NCI-H1930 (cell line): ENCODE measurements at places on chromosomes 4 and X.

DNA sequence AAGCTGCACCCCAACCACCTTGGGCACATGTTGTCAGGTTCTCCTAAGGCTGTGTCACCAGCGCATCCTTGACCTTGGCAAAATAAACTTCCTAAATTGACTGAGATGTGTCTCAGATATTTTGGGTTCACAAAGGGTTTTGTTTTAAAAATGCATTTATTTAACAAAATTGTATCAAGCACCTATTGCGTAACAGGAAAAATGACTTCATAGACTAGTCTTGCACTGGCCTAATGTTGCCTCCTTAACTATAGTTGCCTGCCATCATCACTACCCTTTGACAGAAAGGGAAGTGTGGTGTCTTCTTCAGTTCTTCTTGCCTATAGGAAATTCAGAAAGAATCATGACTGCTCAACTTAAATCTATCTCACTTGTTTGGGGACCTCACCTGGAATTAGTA is 374.2 kb downstream of the SH2D1A start:
- no peak for DNase-seq

DNA sequence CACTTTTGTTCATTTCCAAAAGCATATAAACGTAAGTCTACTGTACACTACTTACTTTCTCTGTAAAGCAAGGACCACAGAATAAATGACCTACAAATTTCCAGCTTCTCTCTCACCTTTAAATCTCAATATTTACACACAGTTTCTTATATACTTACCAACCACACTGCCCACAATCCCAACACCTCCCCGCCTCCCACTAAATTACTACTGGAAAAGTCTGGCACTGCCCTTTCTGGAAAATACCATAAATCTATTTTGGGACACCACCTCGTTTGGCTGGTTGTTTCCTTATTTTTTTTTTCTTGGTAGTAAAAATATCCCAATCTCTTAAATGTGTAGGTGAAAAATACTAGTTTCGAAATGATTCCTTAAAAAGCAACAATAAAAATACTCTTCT is 19.6 kb downstream of the FAT1 start:
- DNase-seq = no peak

DNA sequence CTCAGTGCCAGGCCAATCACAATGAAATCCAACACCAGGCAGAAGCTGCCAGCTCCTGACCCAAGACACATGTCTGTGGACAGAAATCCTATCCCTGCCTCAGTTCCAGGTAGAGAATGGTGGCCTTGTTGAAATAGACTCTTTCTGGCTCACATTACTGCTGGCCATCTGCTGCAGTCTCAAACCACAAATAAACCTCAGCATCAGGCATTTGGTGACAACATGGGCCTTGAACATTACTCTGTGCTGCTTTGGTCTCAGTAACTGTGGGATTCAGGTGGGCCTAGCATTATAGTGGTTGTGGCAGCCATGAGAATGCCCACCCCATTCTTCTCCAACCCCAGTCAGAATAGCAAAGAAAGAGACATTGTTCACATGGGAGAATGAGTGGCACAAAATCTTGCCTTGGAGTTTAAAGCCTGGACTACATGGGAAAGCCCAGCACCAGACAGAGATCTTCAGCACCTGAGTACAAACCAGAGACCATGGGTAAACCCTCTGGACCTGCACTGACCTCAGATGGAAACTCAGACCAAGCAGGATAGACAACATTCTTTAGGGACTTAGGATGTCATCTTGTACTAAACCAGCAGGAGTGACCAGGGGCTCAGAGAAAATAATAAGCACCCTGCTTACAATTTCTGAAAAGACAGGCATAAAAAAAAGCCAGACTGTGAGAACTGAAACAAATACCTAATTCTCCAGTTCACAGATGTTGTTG is 50.4 kb upstream of the TRAM1L1 start:
- DNase-seq = no peak

GRCh38 chrX:21781976-21782375 is 24.1 kb upstream of the SMPX start:
- no peak for DNase-seq

GRCh38 chrX:137171626-137172025 is 137.8 kb upstream of the GPR101 start:
- no peak for DNase-seq

DNA sequence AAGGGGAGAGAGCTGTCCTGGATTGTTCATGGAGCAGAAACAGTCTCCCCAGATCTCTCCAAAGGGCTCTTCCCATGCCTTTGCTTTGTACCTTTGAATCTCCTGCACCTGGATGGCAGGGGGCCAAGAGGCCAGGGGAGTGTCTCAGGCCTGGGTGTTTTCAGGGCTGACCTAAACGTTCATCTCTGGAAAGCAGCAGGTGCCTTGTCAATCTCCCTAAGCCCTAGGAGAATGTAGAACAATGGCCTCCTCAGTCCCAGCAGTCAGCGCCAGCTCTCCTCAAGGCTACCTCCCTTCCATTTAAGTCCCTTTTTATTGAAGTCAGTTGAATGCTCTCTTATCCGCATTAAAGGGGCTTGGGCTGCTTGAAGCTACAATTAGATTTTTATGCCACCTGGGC is 31.2 kb upstream of the NSUN7 start:
- DNase-seq = no peak
